ENCODE measurements at places on chromosomes 12 and 14. TPM values are rescaled to one million over a fixed set of nuclear protein-coding genes. Genes with fewer than 3 reads are reported as not detected.

- peaks cover 30% of the 10 kb centered on the region for H3K4me1 ChIP-seq
- no peaks in the 10 kb centered on the region for H3K36me3 ChIP-seq
- H3K27me3 ChIP-seq: peaks cover 27% of the 10 kb centered on the region
- H3K27ac ChIP-seq: no peak overlapping the region
- peak; percentile 64 for DNase-seq
These were observed 2.8 kb downstream of the PIANP start for GRCh38 chr12:6697584-6698351.

- no peaks in the 10 kb centered on the region for H3K36me3 ChIP-seq
- peak overlapping the region; percentile 36 for H3K27ac ChIP-seq
- H3K4me3 ChIP-seq: peak overlapping the region; percentile 38
- no peaks in the 10 kb centered on the region for H3K27me3 ChIP-seq
- DNase-seq: no peak
- H3K4me1 ChIP-seq: peaks cover 6% of the 10 kb centered on the region
These were observed 914 bp upstream of the PACS2 start for GRCh38 chr14:105313381-105314286.

GRCh38 chr12:22229652-22230279, 104.7 kb downstream of the ST8SIA1 start:
- no peak overlapping the region for H3K4me3 ChIP-seq
- H3K27ac ChIP-seq: no peak overlapping the region
- H3K36me3 ChIP-seq: no peaks in the 10 kb centered on the region
- H3K27me3 ChIP-seq: no peaks in the 10 kb centered on the region
- H3K4me1 ChIP-seq: no peaks in the 10 kb centered on the region

- DNase-seq: no peak
- no peaks in the 10 kb centered on the region for H3K4me1 ChIP-seq
- H3K27ac ChIP-seq: no peak overlapping the region
- no peaks in the 10 kb centered on the region for H3K36me3 ChIP-seq
These were observed 35.1 kb downstream of the OR10P1 start for GRCh38 chr12:55671746-55672145.

DNA sequence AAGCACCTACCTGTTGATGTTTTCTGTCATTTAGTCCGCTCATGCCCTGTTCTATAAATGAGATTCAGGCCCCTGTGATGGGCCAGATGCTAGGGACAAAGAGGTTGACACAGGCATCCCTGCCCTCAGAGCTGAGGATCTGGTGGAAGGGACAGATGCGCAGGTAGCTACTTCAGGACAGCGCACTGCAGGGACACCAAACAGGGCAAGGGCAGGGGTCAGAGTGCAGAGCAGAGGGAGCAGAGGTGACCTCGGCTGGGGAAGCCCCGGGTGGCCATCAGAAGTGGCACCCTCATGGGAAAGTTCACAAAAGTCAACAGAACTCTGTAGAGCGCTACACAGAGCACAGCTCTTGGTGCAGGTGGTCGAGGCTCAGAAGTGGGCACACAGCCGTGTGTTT, 5.6 kb upstream of the PNMA1 start:
- peaks cover 90% of the 10 kb centered on the region for H3K36me3 ChIP-seq
- peaks cover 14% of the 10 kb centered on the region for H3K4me1 ChIP-seq
- no peaks in the 10 kb centered on the region for H3K27me3 ChIP-seq
- H3K27ac ChIP-seq: no peak overlapping the region
- H3K4me3 ChIP-seq: no peak overlapping the region

DNA sequence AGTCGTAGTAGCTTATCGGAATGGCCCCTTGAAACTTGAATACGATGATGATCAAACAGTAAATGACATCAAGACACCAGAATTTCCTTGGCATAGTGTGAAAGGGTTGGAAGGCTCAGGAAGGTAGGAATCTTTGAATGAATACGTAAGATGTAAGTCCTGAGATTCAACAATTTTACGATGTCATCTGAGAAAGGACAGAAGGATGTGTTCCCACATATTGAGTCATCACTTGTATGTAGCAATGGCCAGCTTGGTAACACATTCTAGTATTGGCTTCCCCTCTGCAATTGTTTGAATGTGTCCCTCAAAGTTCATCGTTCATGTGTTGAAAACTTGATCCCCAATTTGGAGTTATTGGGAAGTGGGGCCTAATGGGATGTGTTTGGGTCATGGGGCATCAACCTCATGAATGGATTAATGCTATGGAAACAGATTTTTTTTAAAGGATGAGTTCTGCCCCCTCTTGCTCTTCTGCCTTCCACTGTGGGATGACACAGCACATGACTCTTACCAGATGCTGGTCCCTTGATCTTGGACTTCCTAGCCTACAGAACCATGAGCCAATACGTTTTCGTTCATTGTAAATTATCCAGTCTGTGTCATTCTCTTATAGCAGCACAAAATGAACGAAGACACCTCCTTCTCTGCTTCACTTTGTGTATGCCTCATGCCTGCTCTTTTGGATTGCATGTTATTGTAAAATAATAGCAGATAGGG, 284.6 kb downstream of the BCAT1 start:
- no peaks in the 10 kb centered on the region for H3K36me3 ChIP-seq
- H3K27me3 ChIP-seq: no peaks in the 10 kb centered on the region
- no peaks in the 10 kb centered on the region for H3K4me1 ChIP-seq
- no peak overlapping the region for H3K27ac ChIP-seq

GRCh38 chr14:84708865-84709264, 821.1 kb upstream of the FLRT2 start:
- DNase-seq: no peak
- H3K4me1 ChIP-seq: no peaks in the 10 kb centered on the region
- H3K4me3 ChIP-seq: no peak overlapping the region
- H3K27me3 ChIP-seq: no peaks in the 10 kb centered on the region
- no peak overlapping the region for H3K27ac ChIP-seq

GRCh38 chr12:5599378-5599777, 167.5 kb downstream of the NTF3 start:
- H3K36me3 ChIP-seq: no peaks in the 10 kb centered on the region
- DNase-seq: no peak
- H3K27ac ChIP-seq: no peak overlapping the region
- H3K4me3 ChIP-seq: no peak overlapping the region
- no peaks in the 10 kb centered on the region for H3K4me1 ChIP-seq
- no peaks in the 10 kb centered on the region for H3K27me3 ChIP-seq

- no peaks in the 10 kb centered on the region for H3K36me3 ChIP-seq
- H3K4me1 ChIP-seq: no peaks in the 10 kb centered on the region
- no peaks in the 10 kb centered on the region for H3K27me3 ChIP-seq
- peak overlapping the region; percentile 57 for H3K27ac ChIP-seq
These were observed 1074.2 kb upstream of the NOVA1 start for GRCh38 chr14:27672047-27672446.

GRCh38 chr12:95681210-95681765, 109.3 kb downstream of the NTN4 start:
- H3K36me3 ChIP-seq: no peaks in the 10 kb centered on the region
- no peak overlapping the region for H3K4me3 ChIP-seq
- H3K27me3 ChIP-seq: peaks cover 6% of the 10 kb centered on the region
- no peak for DNase-seq
- no peaks in the 10 kb centered on the region for H3K4me1 ChIP-seq

DNA sequence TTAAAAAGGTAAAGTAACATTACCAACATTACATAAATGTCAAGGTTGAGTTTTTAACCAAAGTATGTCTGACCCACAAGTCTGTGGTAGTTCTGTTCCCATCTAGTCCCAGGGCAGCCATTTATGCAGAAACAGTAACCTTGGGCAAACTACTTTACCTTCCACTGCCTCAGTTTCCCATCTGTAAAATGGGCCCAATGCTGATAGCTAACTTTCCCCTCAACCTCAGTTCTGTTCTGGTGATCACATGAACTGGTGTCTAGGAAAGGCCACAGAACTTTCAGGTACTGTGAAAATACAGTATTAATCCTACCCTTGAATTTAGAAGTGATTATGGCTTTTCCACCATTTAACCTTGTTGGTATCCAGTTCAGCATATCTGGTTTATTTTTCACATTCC, 113.6 kb downstream of the ZFP36L1 start:
- H3K36me3 ChIP-seq: no peaks in the 10 kb centered on the region
- H3K27ac ChIP-seq: no peak overlapping the region
- H3K27me3 ChIP-seq: no peaks in the 10 kb centered on the region
- H3K4me3 ChIP-seq: no peak overlapping the region

GRCh38 chr12:119463211-119463926, 128.8 kb downstream of the CCDC60 start:
- DNase-seq: no peak
- no peak overlapping the region for H3K4me3 ChIP-seq
- no peaks in the 10 kb centered on the region for H3K27me3 ChIP-seq
- H3K4me1 ChIP-seq: no peaks in the 10 kb centered on the region
- H3K36me3 ChIP-seq: no peaks in the 10 kb centered on the region

DNA sequence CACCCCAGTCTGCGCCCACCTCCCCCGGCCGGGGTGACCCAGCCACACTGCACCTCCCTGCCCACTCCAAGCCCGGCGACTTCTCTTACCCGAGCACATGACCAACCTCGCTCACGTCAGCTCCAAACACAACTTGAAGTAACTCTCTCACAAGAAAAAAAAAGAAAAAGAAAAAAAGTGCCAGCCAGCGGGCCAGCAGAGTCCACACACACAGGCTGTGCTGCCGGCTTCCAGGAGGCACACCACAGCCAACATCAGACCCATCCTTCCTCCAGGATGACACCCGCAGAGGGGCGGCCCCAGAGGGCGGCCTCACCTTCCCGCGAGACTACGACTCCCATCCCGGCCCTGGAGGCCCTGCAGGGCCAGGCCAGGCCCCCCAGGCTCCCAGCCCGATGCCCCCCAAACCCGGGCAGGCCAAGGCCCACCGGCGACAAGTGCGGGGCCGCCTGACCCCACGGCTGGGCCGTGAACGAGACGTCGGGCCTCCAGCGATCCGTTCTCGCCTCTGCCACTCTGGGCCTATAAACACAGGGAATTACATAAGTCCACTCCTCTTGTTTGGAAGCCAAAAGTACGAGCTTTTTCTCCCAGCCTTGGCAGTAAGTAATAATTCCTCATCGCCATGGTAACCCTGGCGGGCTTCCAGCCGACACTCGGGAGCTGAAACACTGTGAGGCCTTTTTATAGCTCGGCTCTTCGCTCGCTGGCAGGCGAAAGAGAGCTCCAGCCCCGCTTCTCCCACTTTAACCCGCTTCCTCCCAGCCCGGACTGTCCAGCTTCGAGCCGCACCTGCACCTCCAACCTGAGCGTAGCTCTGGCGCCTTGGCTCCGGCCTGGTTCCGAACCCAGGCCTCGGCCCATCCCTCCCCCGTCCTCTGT, 49.1 kb downstream of the NCOR2 start:
- H3K4me1 ChIP-seq: peaks cover 58% of the 10 kb centered on the region
- H3K27me3 ChIP-seq: no peaks in the 10 kb centered on the region
- H3K36me3 ChIP-seq: peaks cover 16% of the 10 kb centered on the region
- peak; percentile 57 for DNase-seq
- H3K27ac ChIP-seq: peak overlapping the region; percentile 59
- no peak overlapping the region for H3K4me3 ChIP-seq

GRCh38 chr12:117141097-117141898, 42.1 kb upstream of the TESC start:
- H3K27me3 ChIP-seq: no peaks in the 10 kb centered on the region
- H3K4me1 ChIP-seq: no peaks in the 10 kb centered on the region
- no peak overlapping the region for H3K4me3 ChIP-seq
- no peak overlapping the region for H3K27ac ChIP-seq

DNA sequence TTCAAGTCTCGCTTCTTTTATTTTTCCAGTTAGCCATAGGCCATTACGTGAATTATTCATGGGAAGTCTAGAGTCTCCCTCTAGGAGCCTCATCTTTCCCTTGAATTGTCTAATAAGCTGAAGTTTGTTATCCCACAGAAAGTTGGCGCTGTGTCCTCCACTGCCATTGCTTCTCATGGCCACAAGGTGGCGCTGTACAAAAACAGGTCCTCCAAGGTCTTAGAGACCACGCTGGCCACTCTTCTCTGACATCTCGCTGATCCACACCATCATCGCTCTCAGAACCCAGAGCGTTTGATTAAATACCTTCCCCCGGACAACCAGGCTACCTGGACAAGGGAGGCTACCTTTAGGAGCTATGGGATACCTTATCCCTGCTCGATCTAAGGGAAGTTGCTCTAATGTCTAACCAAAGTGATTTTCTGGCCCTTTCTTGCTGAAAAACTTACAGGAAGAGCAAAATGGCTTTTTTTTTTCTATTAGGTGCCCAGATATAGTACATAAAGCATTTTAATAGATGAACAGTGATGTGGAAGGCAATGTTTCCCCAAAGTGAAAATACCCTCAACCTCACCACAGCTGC, 110.0 kb downstream of the CCDC60 start:
- H3K36me3 ChIP-seq: no peaks in the 10 kb centered on the region
- no peaks in the 10 kb centered on the region for H3K27me3 ChIP-seq
- no peak overlapping the region for H3K4me3 ChIP-seq
- DNase-seq: peak; percentile 77
- H3K27ac ChIP-seq: no peak overlapping the region
- no peaks in the 10 kb centered on the region for H3K4me1 ChIP-seq

DNA sequence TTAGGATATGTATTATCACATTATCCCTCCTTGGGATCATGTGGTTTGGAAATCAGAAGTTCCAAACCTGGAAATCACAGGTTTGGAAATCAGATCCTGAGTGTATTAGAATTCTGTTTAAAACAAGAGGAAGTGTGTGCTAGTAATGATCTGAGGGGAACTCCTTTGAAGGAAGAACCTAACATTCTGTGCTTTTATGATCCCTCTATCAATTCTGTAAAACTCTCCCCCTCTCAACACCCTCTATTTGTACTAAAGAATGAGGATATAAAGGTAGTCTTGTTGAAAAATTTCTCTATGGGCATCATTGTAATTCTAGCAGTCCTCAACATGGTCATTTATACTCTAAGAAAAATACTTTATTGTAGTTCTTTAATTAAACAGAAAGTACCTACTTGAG, 97.4 kb downstream of the SRGAP1 start:
- H3K27me3 ChIP-seq: peaks cover 9% of the 10 kb centered on the region
- no peak overlapping the region for H3K27ac ChIP-seq
- no peak for DNase-seq

- no peak overlapping the region for H3K4me3 ChIP-seq
- H3K4me1 ChIP-seq: no peaks in the 10 kb centered on the region
- no peaks in the 10 kb centered on the region for H3K36me3 ChIP-seq
- no peak overlapping the region for H3K27ac ChIP-seq
These were observed 188.1 kb upstream of the PRKD1 start for GRCh38 chr14:30115756-30116155.

Gene GLTP
- polyA plus RNA-seq: 6.1 TPM

Gene ZFC3H1
- 57.6 TPM for polyA plus RNA-seq

Gene E2F7
- 7.3 TPM for polyA plus RNA-seq

Gene KRT2
- polyA plus RNA-seq: 0.17 TPM

Gene GPR137C
- not detected for polyA plus RNA-seq

Gene RGS6
- not detected for polyA plus RNA-seq

Gene CEBPE
- 0.15 TPM for polyA plus RNA-seq

Gene RAD9B
- polyA plus RNA-seq: 0.32 TPM

Gene FAM181A
- not detected for polyA plus RNA-seq

Gene CYP27B1
- polyA plus RNA-seq: 3.1 TPM

Gene KCTD10
- 19.1 TPM for polyA plus RNA-seq
